Activated CD4-positive, alpha-beta T cell treated with anti-CD3 and anti-CD28 coated beads for 24 hours (primary cell): ENCODE measurements at places on chromosomes 7 and 10.

- no peak for DNase-seq
These were observed 159.1 kb downstream of the CCDC71L start for GRCh38 chr7:106501605-106502580.

- DNase-seq, result no peak
These were observed 5.7 kb downstream of the SKAP2 start for GRCh38 chr7:26858735-26859134.

DNA sequence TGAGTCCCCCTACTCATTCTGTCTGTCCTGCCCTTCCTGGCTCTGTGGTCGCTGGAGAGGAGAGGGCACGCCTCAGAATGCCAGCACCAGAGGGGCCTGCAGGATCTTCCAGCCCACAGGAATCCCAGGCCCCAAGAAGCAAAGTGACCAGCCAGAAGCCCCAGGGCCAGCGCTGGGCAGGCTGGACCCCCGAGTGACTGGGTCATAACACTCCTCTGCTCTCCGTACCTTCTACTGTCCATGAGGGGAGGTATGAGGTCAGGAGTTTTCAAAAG lies 102.6 kb upstream of the GPR26 start:
- no peak for DNase-seq

DNA sequence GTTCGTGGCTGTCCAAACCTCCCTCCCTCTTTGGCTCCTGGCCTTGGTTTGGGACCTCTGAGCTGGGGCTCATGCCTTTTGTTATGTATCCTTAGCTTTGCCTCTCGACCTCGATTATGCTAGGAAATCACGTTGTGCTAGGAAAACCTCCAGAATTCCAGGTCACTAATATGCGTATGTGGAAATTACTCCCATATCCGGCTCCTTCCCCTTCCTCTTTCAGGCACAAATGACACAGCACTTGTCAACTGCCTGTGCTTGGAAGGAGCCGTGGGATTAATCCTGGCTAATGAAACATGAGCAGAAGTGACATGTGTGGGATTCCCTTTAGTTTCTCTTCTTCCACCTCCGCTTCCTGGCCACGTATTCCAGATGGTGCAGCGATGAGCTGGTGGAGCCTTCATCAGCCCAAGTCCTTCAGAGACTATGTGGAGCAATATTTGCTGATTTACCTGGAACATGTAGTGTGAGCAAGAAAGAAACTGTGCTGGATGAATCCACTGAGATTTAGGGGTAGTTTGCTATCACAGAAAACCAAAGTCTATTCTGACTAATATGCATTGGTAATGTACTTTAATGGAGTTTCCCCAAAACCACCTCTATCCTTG lies 149.2 kb downstream of the REEP3 start:
- no peak for DNase-seq

GRCh38 chr10:29828440-29828894 lies 193.7 kb upstream of the SVIL start:
- no peak for DNase-seq

- no peak for DNase-seq
These were observed 83.5 kb downstream of the PRPF18 start for GRCh38 chr10:13670311-13670710.

- DNase-seq, result no peak
These were observed 120.3 kb upstream of the CACUL1 start for GRCh38 chr10:118875087-118875486.

- no peak for DNase-seq
These were observed 37.5 kb upstream of the EGR2 start for GRCh38 chr10:62853710-62854109.

- no peak for DNase-seq
These were observed 36.2 kb downstream of the BMPR1A start for GRCh38 chr10:86792461-86793167.
